SW 1271 (cell line): ENCODE measurements at places on chromosomes 7 and 10.

DNA sequence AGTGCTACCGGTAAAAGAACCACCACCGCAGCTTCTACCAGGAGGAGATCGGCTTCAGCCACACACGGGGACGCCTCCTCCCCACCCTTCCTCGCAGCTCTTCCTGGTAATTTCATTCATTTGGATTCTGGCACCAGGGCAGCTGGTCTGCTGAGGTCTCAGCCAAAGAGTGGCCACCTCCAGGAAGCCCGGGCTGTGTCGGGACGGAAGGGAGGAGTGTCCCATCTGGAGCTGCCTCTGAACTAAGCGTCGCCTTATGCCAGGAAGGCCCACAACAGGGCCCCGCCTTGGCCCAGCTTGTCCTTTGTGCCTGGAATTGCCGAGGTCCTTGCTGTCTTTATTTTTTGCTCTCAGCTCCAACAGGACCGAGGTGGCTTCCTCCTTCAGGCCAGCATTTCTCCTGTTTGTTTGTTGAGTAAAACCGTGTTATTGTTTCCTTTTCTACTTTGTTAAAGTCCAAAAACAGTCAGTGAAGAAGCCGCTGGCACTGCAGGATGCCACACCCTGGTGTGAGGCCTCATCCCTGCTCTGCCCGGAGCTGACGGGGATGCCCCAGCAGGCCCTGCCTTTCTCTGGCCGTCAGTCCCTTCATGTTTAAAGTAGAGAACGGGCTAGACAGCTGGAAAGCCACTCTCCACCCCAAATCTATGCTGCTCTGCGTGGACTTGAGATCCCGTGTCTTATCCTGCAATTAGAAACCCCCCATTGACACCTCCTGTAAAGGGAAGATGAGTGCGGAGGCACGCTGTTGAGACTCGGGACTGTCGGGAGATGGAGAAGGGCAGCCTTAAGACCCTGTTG is 24.5 kb upstream of the TTYH3 start:
- DNase-seq = no peak

DNA sequence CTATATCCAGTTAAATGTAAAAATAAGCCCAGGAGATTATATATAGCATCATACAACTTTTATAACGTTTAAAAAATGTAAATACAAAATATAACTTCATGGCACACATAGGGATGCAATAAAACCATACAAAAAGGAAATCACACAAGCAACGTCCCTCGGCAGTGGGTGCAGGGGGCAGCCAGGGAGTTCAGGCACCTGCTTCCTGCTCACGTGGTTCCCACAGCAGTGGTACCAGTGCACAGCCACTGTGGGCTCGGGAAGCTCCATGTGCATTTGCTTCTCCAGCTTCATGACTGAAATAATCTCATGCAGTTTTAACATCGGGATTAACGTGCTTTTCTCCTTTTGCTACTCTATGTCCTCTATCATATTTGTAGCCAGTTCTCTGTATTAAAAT is 255.5 kb upstream of the CXCL12 start:
- DNase-seq = no peak

- no peak for DNase-seq
These were observed 27.1 kb downstream of the ABCB4 start for GRCh38 chr7:87448388-87448787.

GRCh38 chr10:60422809-60423208 is 33.1 kb upstream of the ANK3 start:
- DNase-seq = no peak

- DNase-seq = no peak
These were observed 44.2 kb upstream of the DPYSL4 start for GRCh38 chr10:132142396-132143161.

- no peak for DNase-seq
These were observed 4.8 kb downstream of the ADCK2 start for GRCh38 chr7:140677496-140677895.

- DNase-seq = no peak
These were observed 122.1 kb downstream of the BTAF1 start for GRCh38 chr10:92045641-92046106.

- DNase-seq = no peak
These were observed 3.2 kb downstream of the AKR1B15 start for GRCh38 chr7:134552105-134552504.

- no peak for DNase-seq
These were observed 340.1 kb upstream of the CHRM2 start for GRCh38 chr7:136528329-136528728.

DNA sequence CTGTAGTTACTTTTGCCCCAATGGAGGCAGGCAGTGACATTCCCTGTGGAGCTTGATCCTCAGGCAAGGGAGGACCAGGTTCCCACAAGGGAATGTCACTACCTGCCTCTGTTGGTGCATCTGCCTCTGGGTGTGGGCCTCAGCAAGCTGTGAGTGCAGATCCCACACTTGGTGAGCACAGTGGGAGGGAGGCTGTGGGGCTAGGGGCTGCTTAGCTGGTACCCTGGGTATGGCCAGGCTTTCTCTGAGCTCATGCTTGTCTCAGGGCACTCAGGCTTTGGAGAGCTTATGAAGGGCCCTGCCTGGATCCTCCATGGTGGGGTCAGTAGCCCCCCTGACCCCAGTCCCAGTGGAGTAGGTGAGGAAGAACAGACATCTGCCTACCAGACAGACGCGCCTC is 16.2 kb upstream of the ZNF488 start:
- DNase-seq = no peak

GRCh38 chr7:22358820-22359697 is 2.1 kb upstream of the RAPGEF5 start:
- no peak for DNase-seq

GRCh38 chr10:69348816-69349541 is 67.7 kb downstream of the TACR2 start:
- no peak for DNase-seq

DNA sequence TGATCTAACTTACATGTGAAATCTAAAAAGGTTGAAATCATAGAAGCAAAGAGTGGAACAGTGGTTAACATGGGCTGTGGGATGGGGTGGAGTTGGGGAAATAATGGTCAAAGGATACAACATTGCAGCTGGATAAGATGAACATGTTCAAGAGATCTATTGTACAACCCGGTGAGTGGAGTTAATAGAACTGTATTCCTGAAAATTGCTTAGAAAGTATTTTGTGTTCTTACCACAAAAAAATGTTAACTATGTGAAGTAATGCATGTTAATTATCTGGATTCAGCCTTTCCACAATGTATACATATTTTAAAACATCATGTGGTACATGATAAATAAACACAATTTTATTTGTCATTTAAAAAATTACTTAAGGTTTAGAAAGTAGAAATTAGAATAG is 271.0 kb upstream of the LRRTM3 start:
- DNase-seq = no peak

- DNase-seq = no peak
These were observed 659.2 kb upstream of the GALNT17 start for GRCh38 chr7:70472601-70473237.

- no peak for DNase-seq
These were observed 31.4 kb upstream of the RSU1 start for GRCh38 chr10:16848562-16849154.

DNA sequence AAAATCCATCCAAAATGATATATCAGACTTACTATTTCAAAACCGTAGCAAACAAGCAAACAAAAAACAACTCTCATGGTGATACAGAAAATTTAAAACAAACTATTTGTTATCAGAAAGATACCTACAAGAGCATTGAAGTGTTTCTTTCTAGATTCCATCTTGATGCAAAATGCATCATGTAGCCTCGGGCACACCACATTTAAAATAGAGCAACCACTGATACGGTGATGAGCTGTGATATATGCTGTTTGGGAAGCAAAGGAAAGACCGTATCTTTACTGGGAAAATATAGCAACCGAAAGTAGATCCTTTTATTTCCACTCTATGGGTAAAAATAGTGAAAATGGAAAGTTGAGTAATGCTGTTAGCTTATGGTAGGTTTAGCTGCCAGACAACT is 892.0 kb downstream of the GATA3 start:
- no peak for DNase-seq

- no peak for DNase-seq
These were observed 72.6 kb downstream of the AP3M1 start for GRCh38 chr10:74078037-74078436.

DNA sequence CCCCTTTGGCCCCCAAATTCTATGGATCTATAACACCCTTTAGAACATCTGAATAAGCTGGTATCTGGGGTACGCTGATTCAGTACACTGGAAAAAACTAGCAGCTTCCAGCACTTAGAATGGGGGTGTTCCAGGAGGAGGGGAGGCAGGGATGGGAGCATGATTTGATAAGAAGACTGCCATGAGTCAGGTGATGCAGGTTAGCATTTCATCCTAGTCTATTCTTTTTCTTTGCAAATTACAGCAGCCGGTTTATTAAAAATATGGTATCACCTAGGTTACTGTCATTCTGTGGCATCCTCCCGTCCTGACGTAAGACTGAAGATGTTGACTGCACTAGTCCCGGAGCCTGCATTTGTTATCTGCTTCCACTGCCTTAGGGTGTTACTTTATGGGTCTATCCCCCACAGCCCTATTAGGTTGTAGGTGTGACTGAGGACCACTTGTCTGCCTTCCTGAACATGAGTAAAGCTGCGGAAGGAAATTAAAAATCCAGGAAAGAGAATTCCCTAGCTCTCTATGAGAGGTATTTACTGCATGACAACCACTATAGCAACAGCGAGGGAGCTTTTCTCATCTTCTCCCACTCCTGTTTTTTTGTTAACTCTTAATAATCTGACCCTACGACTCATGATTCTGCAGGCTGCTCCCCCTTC is 1.9 kb downstream of the HTR5A start:
- no peak for DNase-seq

GRCh38 chr7:130486114-130486953 is 5.6 kb upstream of the MEST start:
- DNase-seq = no peak

DNA sequence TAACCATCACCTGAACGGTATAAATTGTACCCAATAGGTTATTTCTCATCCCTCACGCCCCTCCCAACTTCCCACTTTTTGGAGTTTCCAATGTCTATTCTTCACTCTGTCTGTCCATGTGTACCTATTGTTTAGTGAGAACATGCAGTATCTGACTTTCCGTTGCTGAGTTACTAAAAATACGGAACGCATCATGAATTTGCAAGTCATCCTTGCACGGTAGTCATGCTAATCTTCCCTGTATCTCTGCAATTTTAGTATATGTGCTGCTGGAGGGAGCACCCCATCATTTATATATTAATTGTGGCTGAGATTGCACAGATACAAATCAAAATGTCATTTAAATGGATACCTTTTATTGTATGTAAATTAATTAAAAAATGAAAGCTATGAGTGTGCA is 75.7 kb upstream of the SFMBT2 start:
- no peak for DNase-seq

DNA sequence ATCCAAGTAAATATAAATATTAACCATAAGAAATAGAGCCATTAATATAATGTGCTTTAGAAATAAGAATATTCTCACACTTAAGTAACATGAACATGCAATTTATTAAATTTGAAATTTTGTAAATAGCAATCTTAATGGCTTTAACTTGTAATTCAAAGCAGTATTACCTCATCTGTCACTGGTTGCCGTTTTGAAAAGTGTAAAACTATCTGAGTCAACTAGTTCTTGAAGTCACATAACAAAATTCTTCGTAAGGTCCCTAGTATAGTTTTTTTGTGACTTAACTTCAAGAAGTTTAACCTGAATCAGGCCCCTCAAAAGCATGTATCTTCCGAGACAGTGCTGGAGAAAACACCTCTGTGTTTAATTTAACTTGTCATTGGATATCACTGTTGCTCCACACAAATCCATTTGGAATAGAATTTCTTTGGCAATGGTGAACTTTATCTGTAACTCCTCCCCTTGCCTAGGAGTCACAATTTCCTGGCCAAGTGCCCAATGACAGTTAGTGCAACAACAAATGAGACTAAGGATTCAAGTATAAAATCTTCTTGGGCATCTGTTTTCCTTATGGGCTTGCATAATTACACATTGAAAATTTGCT is 47.1 kb downstream of the NT5C2 start:
- no peak for DNase-seq

DNA sequence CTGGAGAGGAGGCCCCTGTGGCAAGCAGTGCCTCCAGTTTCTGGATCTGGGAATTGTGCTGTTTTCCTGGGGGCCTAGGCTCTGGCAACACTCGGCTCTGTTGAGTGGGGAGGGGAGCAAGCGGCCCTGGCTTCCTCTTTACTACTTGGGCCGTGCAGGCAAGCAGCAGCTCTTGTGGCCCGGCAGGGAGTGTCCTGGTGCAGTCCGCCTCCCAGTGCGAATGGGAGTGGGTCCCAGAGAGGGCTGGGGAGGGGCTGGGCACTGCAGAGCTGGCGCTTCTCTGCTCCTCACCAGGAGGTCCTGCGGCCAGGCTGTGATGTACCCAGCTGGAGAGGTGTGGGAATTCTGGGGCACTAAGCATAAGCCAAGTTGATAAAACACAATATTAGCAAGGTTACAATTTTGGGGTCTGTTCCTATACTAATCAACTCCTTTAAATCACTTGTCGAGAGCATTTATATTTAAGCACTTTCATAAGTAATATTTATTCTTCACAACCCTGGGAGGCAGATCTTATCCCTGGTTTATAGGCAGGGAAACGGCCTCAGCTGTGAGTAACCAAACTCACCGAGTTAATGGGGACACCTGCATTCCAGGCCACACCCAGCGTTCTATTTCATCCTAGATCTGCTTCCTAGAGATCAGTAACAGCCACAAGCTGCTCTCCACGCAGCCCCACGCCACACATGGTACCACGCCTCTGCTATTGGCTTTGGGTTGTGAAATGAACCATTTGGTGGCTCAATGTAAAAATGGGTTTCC is 183.4 kb upstream of the PLXNA4 start:
- no peak for DNase-seq

DNA sequence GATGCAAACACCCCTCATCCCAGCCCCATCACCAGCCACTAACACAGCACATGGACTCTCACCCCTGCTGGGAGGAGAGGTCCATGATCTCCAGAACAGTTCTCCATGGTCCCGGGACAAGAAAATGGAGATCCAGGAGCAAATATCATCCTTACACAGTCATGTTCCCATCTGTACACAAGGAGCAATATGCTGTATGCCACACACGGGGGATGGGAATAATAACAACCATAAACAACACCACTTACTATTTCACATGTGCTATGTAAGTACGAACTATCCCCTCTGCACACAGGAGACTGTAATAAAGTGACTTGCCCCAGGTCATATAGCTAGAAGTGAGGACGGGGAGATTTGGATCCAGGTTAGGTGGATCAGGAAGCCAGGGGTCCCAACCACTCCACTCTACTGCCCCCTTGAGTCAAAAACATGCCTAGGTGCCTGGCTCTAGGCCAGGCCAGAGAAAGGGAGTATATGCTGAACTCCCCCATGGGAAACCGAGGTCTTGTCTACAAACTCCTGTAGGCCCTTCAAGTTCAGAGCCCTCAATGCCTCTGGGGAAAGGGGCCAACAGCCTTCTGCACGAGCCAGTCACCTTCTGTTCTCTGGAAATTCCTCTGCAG is 34.1 kb downstream of the LRRC20 start:
- DNase-seq = peak; percentile 11
